ENCODE measurements at places on chromosomes 3 and 15.

- peak; percentile 71 for DNase-seq
Measured at GRCh38 chr3:87350367-87351199, 74.2 kb upstream of the POU1F1 start.

- DNase-seq = peak; percentile 63
Measured at GRCh38 chr15:60328852-60329443, 68.8 kb downstream of the ANXA2 start.

DNA sequence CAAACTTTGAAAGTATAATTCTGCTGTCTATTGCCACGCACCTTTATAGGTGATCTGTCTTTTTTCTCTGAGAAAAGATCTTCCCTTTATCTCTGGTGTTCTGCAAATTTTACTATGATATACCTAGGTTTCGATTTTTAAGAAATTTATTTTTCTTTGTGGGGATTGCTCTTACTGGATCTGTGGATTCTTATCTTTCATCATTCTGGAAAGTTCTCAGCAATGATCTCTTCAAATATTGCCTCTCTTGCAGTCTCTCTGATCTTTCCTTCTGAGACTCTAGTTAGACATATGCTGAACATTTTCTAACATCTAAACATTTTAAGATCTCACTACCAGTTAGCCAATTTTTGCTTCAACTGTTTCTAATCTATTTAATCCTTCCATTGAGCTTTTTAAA is 47.0 kb upstream of the ATOSA start:
- no peak for DNase-seq

DNA sequence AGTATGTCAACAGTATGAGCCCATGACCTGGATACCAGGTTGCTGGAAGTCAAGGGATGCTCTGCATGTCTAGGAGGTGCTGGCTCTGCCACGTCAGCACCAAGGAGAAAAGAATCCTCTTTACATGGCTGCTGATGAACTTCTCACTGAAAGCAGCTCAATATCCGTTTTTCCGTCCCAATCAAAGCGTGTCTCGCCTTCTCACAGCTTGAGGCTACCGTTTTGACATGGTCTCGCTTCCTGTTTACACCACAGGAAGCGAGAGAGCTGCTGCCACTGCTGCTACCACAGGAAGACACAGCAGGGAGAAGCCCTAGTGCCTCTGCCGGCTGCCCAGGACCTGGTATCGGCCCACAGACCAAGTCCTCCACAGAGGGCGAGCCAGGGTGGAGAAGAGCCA is 27.3 kb downstream of the STARD5 start:
- DNase-seq = no peak

GRCh38 chr3:153951276-153951675 is 169.9 kb upstream of the ARHGEF26 start:
- DNase-seq = no peak

DNA sequence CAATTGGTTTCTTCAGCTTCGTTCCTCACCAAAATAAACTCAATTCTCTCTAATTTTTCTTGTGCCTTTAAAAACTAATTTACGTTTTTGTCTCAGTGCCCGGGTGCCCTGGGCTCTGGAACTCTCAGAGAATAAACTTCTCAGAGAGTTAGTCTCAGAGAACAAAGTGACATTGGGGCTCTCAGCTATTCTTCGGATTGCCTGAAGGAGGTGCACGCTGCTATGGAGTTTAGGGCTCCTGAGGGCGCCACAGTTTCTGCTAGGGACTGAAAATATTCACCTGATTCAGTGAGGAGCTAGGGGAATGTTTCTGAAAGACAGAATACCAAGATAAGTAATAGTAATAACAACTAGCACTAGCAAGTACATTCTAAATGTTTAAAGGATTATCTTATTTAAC is 22.7 kb downstream of the ZIC4 start:
- DNase-seq = no peak

DNA sequence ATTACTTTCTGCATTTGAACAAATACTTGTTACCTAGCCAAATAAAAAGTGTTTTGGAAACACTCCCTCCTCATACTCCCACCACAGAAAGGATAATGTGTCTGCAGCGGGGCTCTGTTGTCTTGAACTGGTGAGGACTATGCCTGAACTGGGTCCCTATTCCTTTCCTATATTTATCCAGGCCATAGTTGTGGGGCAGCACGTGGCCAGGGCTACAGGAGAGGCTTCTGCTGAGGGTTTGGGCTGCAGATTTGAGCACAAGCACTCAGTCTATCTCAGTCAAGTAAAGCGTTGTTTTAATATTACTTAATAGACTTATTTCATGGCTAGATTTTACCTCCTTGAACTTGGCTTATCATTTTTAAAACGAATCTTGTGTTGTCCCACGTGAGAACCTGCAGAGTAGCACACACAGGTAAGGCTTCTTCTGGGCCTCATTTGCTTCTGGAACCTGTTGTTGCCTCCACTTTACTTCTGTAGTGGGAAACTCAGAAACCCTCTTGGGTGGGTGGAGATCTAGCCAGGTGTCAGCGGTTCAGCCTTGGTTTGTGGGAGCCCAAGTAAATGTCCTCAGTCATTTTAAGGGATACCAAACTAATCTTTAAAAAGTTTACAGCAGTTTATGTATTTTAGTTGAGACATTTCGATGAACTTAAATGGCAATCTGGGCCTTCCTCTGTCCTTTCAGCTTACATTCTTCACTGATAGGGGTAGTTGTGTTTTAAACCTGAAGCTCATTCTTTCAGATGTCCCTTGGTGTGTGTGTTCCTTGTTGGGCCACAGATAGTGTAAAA is 51.1 kb downstream of the TRIM71 start:
- DNase-seq = no peak

GRCh38 chr3:192794216-192794615 is 66.9 kb upstream of the FGF12 start:
- DNase-seq = no peak

DNA sequence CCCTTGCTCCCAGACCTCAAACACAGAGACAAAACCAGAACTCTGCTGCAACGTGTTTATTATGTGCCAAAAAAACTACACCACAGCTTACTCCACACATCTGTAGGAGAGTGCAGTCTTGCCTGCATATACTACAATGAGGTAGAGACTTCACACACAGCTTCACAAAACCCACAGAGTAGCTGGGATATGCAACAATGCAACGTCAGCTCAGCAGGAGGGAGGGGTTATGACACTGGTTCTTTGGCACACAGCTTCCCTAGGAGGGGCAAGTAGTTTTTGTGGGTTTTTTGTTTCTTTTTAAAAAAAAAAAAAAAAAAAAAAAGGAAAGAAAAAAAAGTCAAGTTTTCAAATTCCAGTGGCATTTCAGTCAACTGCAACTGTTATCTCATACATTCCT is 2.9 kb upstream of the RPS17 start:
- peak; percentile 77 for DNase-seq

- DNase-seq = no peak
Measured at GRCh38 chr15:60128710-60129109, 124.6 kb downstream of the FOXB1 start.

DNA sequence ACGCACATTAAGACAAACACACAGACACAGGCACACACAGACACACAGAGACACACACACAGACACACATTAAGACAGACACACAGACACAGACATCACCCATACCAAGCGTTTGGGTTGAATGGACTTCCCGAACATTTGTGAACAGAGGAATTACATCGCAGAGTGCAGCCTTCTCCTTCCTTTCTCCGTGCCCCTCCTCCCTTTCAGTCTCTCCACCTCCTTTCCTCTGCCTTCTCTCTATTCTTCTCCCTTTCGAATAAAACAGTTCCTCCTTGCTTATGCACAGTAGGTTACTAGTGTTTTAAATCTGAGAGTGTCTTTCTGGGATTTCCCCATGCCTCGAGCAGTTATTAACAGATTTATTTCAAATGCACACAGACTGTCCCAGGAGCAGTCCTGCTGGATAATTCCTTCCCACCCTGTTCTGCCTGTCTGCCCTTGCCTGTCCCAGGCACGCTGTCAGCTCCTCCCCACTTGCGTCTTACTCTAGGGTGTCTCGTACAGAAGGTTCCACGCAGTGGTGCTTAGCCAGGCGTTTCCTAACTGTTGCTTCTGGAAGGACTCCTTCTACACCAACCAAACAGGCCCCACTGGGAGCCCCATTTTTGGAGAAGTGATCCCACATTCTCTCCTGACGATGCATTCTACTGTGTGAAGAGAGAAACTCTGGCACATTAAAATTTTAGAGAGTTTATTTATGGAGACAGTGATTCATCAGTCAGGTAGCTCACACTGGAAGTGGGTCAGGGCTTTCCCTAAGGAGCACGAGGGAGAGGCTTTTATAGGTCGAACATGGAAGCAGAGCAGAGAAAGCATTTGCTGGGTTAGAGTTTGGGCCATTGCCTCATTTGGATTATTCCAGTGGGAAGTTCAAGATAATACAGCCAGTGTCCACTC is 163.8 kb downstream of the SV2B start:
- peak; percentile 25 for DNase-seq

GRCh38 chr3:129651435-129652202 is 45.1 kb upstream of the PLXND1 start:
- peak; percentile 69 for DNase-seq

DNA sequence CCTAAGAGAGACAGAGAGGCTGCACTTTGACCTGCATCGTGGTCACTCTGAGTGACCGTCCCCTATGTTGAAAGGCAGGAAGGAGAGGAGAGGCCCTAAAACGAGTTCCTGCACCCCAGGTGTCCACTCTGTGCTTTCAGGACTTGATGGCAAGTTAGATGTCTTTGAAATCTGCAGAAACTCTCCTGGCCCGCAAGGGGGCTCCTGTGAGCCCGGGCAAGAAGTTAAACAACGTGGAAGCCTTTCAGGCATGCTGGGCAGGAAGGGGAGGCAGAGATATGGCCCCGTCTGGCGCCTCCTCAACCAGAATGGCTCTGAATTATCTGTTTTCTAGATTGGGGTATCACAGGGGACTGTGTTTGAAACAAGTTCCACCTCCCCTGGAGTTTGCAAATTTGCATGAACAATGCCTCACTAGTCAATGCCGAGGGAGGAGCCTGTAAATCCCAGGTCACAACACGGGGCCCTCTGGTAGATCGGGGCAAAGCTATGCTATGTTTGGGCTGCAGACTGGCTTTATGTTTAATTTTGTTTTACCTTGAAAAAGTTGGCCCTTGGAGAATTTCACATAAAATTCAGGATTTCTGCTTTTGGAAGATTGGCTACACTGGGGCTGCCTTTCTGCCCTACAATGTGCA is 9.8 kb downstream of the CTXND1 start:
- DNase-seq = peak; percentile 59

GRCh38 chr3:74445541-74445940 is 168.9 kb downstream of the CNTN3 start:
- peak; percentile 39 for DNase-seq

DNA sequence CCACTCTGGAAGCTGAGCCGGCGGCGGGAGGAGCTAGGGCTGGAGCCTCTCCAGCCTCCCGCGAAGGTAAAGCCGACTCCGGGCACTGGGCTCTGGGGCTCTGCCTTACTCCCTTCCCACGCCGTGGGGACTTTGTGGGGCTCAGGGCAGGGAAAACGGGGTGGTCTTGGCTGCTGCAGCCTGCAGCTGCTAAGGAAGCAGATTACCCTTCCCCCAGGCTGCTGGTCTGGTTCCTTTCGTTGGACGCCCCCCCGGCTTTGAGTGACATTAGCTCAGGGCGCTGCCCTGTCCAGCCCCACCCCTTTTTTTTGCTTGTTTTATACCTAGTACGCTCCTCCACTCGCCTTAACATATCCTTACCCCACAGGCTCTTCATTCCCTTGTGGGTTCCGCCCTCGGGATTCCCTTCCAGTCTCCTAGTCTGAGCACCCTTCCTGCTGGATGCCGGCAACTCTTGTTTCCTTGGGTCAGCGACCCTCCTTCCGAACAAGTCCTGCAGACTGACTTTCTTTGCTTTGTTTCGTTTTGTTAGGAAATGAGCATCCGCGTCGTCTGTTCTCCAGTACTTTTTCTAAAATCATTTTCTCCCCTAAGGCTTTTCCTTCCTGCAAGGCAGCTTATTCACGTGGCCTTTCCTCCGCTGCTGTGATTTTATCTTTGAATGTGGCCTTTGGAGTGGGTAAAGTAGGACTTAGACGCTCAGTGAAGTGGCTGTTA is 551 bp downstream of the DNAJC13 start:
- DNase-seq = peak; percentile 81

DNA sequence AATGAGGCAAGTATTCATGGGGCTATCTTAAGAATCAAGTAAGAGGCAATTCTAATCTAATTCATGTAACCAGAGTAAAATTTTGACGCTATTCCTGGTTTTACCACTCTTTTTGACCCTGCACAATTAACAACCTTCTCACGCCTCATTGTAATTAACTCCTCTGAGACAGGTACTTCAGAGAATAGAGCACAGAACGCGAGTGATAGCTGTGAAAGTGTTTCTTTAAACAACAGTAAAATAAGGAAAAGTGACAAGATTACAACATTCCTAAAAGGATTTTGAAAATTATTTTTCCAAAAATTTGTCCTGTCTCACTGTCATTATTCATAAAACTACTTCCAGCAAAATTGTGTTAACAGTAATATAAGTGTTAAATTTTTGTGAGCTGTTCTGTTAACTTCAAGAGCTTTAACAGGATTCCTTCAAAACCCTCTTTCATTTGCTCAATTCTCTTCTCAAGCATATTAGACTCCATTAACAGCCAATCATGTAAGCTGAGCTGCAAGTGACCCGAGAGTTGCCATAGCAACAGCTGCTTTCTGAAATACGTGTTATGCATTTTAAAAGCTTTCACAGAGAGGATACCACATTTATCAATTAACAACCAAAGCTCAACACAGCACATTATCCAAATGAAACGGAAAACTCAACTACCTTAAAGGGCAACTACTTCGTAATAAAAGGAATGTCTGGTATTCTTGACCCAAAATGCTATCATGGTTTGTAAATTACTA is 93.1 kb downstream of the STAG1 start:
- DNase-seq = peak; percentile 80

DNA sequence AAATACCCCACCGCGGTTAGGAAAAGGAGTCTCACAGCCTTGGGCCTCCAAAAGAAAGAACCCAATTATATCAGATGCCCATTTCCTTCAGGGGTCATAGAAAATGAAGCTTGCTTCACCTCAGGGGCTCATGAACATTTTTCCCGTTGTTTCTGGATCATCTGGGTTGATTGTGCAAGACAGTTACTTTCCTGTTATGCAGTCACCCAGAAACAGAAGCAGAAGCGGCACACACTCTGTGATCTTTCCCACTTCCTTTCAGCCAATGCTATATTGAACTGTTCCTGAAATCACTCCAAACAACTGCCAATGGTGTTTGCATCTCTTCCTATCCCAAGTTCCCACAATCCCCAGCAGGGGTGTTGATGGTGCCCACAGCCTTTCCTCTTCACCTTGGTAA is 295.6 kb upstream of the RASGRP1 start:
- no peak for DNase-seq

DNA sequence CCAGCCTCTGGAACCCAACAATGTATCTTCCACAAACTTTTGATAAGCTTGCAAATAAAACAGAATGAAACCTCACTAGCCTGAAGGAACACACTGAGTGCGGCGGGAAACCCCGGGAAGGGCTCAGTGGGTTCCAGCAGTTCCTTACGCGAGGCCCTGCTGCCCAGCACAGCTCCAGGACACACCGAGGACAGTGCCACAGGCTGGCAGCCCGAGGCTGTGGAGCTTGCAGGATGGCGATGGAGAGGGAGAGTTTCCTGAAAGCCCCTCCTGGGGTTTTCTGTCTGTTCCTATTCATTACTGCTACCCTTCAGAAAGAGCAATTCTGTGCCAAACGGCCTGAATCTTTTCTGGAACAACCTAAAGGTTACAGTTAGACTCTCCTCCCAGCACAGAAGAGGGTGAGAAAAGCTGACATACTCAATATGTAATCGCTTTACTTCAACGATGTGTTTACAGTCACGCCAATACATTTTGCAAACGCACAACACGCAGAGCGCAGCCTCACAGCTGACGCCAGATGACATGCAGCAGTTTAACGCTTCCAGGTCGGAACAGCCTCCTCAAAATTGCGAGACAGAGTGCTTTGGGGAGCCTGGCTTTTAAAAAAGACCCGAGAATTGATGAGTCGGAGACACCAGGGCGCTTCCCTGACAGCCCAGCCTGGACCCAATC is 57.1 kb upstream of the RPL32 start:
- DNase-seq = no peak

GRCh38 chr15:28033443-28033842 is 65.7 kb downstream of the OCA2 start:
- no peak for DNase-seq

Measured in GM23248 (cell line).